ENCODE measurements at places on chromosomes 3 and 15.

DNA sequence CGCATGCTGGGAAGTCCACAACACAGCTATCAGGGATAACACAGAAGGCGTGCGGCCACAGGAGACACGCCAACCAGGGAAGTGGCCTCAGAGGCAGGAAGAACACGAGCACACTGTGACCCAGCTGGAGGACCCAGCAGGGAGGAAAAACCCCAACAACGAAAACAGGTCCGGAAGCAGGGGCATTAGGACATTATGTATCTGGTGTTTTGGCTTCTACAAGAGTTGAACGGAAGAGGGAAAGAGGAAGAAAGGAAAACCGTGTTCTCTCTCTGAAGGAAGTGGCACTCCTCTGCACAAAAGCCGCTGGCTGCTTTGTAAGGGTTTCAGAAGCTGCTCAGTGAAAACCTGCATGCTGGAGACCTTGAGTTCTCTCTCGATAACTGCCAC lies 61.8 kb downstream of the HACD2 start:
- DNase-seq = no peak

- no peak for DNase-seq
Observed at GRCh38 chr3:70108072-70108471, 108.5 kb downstream of the SAMMSON start.

GRCh38 chr15:83581381-83581780 lies 72.5 kb upstream of the ADAMTSL3 start:
- no peak for DNase-seq

DNA sequence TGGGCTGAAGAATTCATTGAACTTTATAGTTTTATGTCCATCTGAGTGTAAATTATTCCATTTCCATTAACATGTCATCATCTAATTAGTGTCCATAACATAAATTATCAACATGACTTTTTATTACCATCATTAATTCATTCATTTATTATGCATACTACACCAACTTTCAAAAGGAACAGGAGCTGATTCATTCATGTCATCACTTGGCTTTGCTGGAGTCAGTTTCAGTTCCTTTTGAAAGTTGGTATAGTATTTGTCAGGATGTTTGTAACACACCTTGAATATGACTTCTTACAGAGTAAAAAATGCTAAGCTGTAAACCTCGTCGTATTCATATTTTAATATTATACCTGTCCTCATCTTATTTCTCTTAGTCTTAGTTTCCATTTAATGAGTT lies 298.0 kb upstream of the RBMS3 start:
- no peak for DNase-seq

DNA sequence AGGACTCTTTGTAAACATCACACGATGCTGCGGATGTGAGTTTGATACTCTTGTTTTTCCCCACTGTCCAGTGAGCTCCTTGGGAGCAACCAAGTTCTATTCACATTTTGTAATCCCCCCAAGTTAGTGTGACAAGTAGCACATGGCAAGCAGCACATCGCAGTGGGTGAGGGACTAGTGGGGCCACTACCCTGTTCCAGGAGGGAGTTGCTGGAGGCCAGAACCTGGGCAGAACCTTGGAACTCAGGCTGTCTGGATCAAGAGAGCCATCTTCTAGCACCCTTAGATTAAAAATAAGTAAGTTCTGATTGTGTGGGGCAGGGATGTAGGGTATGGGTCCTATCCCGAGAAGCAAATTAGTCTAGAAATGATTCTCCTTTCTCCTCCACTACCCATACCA lies 91.7 kb downstream of the CHRNA7 start:
- DNase-seq = no peak
